ENCODE measurements at places on chromosomes 7 and 10.

GRCh38 chr7:120986650-120987049 lies 1.9 kb upstream of the CPED1 start:
- DNase-seq = no peak

GRCh38 chr10:102670871-102671434 lies 26.7 kb downstream of the TRIM8 start:
- DNase-seq = no peak

- DNase-seq = no peak
Measured at GRCh38 chr7:151381098-151381347, 28.8 kb downstream of the WDR86 start.

DNA sequence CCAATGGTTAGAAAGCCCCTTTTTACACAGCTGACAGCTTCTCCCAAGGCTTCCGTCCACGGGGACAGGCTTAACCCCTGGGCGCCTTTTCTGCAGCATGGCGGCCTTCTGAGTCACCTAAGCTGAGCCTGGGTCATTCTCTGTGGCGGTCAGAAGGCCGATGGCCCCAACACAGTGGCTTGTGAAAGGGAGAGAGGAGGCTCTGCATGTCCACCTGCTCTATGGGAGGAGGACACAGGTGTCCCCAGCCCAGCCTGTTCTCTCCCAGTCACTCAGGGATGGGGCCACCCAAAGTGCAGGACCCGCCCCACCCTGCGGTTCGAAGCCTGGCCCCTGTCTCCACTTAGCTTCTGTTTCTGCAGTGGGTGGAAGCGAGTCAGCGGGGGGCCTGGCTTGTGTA lies 20.4 kb upstream of the TTYH3 start:
- DNase-seq = no peak

DNA sequence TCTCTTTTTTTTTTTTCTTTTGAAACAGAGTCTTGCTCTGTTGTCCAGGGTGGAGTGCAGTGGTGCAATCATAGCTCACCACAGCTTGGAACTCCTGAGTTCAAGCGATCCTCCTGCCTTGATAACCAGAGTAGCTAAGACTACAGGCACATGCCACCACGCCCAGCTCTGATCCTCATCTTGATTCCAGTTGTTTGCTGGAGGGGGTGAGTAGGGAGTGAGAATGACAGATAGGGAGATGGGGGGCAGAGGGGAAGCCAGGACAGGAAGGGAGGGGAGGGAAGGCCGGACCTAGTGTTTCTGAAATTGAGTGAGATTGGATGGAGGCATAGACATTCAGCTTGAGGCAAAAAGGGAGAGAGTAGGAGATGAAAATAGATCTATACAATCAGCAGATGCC lies 25.2 kb upstream of the CPXM2 start:
- no peak for DNase-seq

- DNase-seq = no peak
Measured at GRCh38 chr7:6432781-6433180, 15.0 kb downstream of the DAGLB start.
